ENCODE measurements at places on chromosomes 13 and 19. TPM values are rescaled to one million over a fixed set of nuclear protein-coding genes. Genes with fewer than 3 reads are reported as not detected.
A peak's percentile ranks its signal among the peaks of the same experiment; 100 is the strongest.

- peak; percentile 5 for DNase-seq
Observed at GRCh38 chr13:113657851-113658741, at the start of gene ATP4B. ATP4B (minus strand) TSS chr13:113658198; CDS start chr13:113658144, 54 bp downstream.

GRCh38 chr13:99425485-99426341, 75.6 kb upstream of the TM9SF2 start:
- DNase-seq: no peak

GRCh38 chr13:66673401-66673800, 556.7 kb downstream of the PCDH9 start:
- no peak for DNase-seq

GRCh38 chr19:48194844-48195830, 24.7 kb downstream of the ZSWIM9 start:
- DNase-seq: no peak

DNA sequence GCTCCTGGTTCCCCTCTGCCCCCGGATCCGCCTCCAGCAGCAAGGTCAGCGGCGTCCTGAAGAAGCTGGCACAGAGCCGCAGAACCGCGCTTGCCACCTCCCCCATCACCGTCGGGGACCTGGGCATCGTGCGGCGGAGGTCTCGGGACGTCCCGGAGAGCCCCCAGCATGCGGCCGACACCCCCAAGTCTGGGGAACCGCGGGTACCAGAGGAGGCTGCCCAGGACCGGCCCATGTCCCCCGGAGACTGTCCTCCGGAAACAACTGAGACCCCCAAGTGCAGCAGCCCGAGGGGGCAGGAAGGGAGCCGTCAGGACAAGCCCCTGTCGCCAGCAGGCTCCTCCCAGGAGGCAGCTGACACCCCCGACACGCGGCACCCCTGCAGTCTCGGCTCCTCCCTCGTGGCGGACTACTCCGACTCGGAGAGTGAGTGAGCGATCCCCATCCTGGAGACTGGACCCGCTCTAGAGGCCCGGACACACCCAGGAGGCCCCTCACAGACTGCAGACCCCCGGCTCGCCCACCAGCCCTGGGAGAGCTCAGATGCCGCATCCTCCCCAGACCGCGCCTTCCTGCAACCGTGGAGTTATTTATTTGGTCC, 1.6 kb upstream of the MRI1 start:
- no peak for DNase-seq

DNA sequence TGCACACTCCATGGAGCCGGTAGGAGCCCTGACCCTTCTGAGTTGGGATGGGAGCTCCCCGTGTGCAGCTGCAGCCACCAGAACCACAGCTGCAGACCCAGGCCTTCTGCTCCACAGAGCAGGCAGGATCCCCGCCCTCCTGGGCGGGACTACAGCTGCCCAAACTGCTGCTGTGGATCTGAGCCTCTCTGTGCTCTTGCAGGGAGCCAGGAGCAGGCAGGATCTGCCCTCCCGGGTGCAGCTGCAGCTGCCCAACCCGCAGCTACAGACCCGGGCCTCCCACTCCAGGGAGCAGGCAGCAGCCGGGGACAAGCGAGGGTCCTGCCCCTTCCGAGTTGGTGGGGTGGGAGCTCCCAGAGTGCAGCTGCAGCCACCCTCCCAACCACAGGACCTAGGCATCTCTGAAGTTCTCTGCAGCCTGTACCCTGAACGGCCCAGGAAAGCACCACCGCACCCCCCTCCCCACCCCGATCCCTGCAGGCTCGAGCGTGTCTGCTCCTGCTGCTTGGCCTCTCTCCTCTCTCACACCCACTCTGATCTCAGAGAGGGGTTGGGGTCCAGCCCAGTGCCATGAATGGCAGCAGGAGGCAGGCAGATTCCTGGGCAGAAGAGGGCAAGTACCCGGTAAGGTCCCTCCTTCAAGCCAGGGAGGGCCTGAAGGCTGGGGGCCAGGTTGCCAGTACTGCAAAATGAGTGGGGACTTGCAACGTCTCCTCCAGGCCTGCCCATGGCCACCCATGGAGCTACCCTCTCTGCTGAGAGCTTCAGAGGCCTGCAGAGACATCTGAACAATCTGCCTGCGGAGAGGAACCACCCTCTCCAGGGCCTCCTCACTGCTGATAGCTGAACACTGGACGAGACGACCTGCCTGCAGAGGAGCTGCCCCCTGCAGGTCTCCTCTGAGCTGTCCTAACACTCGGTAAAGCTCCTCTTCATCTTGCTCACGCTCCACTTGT, 16.4 kb upstream of the EMP3 start:
- DNase-seq: no peak

DNA sequence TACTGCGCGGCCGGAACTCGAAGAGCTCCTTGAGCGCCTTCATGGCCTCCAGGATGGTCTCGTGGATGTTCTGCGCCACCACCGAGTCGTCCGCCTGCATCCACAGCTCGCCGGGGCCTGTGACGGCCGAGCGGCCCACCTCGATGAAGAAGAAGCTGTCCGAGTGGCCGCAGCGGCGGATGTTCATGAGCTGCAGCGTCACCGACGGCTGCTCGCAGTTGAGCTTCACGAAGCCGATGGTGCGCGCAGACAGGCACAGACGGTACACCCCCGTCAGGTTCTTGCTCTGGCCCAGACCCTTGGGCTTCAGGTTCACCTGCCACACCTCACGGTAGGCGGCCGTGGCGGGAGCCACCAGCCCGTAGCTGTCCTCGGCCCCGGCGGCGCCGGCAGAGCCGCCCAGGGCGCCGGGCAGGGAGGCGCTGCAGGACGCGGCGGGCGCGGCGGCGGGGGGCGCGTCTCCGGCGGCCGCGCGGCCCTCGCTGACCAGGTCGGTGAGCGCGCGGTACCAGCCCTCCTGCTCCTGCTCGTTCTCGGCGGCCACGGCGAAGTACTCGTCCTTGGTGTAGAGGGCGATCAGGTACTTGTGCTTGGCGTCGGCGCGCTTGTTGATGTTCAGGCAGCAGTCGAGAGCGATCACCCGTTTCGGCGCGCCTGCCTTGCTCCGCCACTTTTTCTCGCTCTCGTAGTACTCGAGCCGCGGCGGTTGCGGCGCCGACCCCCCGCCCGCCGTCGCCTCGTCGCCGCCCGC, 1.1 kb downstream of the IRS2 start:
- peak; percentile 67 for DNase-seq

GRCh38 chr13:24662195-24663088, 17.8 kb upstream of the ATP12A start:
- no peak for DNase-seq

GRCh38 chr13:59658738-59659330, 504.9 kb downstream of the DIAPH3 start:
- no peak for DNase-seq

GRCh38 chr13:98460516-98460915, 116.4 kb downstream of the STK24 start:
- DNase-seq: no peak

The ZNF441 gene
- 2.9 TPM for total RNA-seq

The FGF22 gene
- not detected for total RNA-seq

The DIRAS1 gene
- 91.6 TPM for total RNA-seq

The KLHL26 gene
- 5.0 TPM for total RNA-seq
